ENCODE measurements at places on chromosomes 12 and 14. TPM values are rescaled to one million over a fixed set of nuclear protein-coding genes. Genes with fewer than 3 reads are reported as not detected.

Gene PPP4R4
- total RNA-seq: 1.9 TPM

Gene NOP9
- 33.9 TPM for total RNA-seq

Gene TM7SF3
- total RNA-seq: 49.6 TPM

Gene RNASE3
- total RNA-seq: not detected

Gene IL26
- total RNA-seq: not detected

Gene ATXN3
- total RNA-seq: 30.5 TPM

GRCh38 chr12:42360747-42361403 is 34.9 kb downstream of the PPHLN1 start:
- no peak overlapping the region for H3K4me3 ChIP-seq
- H3K27ac ChIP-seq: no peak overlapping the region
- no peak for DNase-seq
- H3K4me1 ChIP-seq: peaks cover 3% of the 10 kb centered on the region

- H3K27ac ChIP-seq: no peak overlapping the region
- H3K36me3 ChIP-seq: no peaks in the 10 kb centered on the region
- H3K4me3 ChIP-seq: no peak overlapping the region
- peaks cover 25% of the 10 kb centered on the region for H3K4me1 ChIP-seq
- H3K27me3 ChIP-seq: no peaks in the 10 kb centered on the region
These were observed 82.4 kb downstream of the SLC25A21 start for GRCh38 chr14:37090026-37090425.

GRCh38 chr14:32018391-32019092 is 58.6 kb upstream of the ARHGAP5 start:
- H3K27ac ChIP-seq: peak overlapping the region; percentile 89
- no peaks in the 10 kb centered on the region for H3K36me3 ChIP-seq
- H3K4me3 ChIP-seq: peak overlapping the region; percentile 46
- H3K27me3 ChIP-seq: no peaks in the 10 kb centered on the region
- peaks cover 38% of the 10 kb centered on the region for H3K4me1 ChIP-seq

DNA sequence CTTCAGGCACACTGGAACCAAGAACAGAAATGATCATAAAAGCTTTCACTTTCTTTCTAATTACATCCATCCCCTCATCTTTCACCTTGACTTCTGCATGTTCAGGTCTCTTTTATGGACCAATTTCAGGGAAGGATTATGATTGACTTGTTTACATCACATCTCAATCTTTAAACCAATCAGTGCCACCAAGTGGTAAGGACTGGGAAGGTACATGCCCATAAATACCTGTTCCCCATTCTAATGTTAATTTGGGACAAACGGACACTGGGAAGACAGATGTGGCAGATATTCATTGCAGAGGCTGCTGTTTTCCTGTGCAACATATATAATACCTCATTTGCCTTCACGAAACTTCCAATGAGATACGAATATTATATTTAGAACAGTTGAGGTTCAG is 978.1 kb downstream of the GALC start:
- no peaks in the 10 kb centered on the region for H3K4me1 ChIP-seq
- no peak for DNase-seq
- no peak overlapping the region for H3K4me3 ChIP-seq
- H3K27me3 ChIP-seq: no peaks in the 10 kb centered on the region
- no peak overlapping the region for H3K27ac ChIP-seq

- H3K4me3 ChIP-seq: no peak overlapping the region
- no peaks in the 10 kb centered on the region for H3K27me3 ChIP-seq
- H3K27ac ChIP-seq: no peak overlapping the region
- no peaks in the 10 kb centered on the region for H3K4me1 ChIP-seq
- no peak for DNase-seq
These were observed 14.4 kb upstream of the CCER1 start for GRCh38 chr12:90969346-90969745.

DNA sequence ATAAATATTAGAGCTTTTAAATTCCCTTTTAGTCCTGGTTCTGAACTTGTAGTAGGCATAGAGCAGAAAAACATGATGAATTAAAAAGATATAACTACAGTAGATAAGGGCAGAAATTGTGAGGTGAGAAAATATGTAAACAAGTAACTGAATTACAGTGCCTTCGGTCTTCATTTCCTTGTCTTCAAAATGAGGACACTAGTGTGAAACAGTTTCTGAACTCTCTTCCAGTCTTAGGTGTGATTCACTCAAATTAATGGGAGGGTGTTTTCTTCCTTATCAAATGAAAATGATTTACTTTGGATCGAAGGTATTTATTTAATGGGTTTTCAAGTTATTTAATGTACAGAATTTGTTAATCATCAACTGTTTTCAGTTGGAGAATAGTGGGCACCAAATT is 1.5 kb downstream of the FGD4 start:
- peak overlapping the region; percentile 87 for H3K27ac ChIP-seq
- H3K4me3 ChIP-seq: peak overlapping the region; percentile 99
- peaks cover 4% of the 10 kb centered on the region for H3K4me1 ChIP-seq
- no peak for DNase-seq
- peaks cover 29% of the 10 kb centered on the region for H3K27me3 ChIP-seq

DNA sequence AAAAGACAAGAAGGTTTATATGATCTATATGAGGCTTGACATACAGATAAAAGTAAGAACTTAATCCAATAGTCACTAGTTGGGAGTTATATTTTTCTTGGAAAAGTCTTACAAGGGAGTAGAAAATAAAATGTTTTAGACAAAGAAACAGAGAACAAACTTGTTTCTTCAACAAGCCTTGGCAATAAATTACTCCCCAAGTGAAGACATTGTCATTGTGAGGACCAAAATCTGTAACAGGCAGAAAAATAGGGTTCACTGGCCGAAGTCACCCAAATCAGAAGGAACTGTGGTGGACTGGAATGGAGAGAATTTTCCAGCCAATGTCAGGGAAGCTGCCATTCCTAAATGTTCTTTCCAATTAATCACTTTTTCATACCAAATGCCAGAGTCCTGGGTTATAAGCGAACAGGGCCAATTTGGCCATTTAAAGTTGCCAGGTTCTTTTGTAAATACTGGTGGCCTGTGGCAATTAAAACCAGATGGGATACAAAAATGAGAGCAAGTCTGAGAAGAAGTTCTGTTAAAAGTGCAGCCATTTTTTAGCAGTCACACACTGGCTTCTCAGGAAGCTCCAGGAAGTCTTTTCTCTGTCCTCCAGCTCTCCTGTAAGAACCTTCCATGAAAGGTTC is 117.3 kb upstream of the OVCH1 start:
- DNase-seq: no peak
- no peaks in the 10 kb centered on the region for H3K27me3 ChIP-seq
- H3K27ac ChIP-seq: no peak overlapping the region
- no peak overlapping the region for H3K4me3 ChIP-seq

DNA sequence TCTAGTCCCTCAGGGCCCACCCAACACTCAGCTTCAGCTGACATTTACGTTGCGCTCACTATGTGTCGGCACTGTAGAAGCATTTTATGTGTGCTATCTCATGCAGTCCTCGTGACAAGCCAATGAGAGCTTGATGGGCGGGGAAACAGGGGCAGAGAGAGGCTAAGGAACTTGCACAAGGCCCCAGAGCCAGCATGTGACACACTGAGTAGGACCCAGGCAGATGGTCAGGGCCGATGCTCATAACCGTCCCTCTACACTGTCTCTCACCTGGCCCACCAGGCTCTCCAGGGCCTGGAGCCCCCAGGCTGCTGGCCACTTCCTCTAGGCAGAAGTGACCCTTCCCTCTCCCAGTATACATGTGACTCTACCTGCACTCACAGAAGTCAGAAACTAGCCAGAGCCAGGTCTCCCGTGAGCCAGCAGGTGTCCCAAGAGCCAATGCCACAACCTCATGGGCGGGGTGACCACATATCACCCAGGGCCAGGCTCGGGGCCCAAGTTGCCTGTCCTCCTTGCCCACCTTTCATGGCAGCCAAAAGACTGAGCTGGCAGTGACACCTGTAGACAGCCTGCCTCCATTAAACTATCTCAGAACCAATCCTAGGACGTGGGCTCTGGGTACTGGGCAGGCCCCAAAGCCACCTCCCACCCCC is 38.3 kb downstream of the TTC7B start:
- H3K27me3 ChIP-seq: no peaks in the 10 kb centered on the region
- no peak overlapping the region for H3K27ac ChIP-seq
- no peaks in the 10 kb centered on the region for H3K4me1 ChIP-seq
- DNase-seq: no peak

GRCh38 chr12:75505706-75506312 is 5.6 kb downstream of the KRR1 start:
- H3K36me3 ChIP-seq: peaks cover 8% of the 10 kb centered on the region
- no peaks in the 10 kb centered on the region for H3K27me3 ChIP-seq
- H3K27ac ChIP-seq: no peak overlapping the region
- H3K4me1 ChIP-seq: peaks cover 15% of the 10 kb centered on the region

DNA sequence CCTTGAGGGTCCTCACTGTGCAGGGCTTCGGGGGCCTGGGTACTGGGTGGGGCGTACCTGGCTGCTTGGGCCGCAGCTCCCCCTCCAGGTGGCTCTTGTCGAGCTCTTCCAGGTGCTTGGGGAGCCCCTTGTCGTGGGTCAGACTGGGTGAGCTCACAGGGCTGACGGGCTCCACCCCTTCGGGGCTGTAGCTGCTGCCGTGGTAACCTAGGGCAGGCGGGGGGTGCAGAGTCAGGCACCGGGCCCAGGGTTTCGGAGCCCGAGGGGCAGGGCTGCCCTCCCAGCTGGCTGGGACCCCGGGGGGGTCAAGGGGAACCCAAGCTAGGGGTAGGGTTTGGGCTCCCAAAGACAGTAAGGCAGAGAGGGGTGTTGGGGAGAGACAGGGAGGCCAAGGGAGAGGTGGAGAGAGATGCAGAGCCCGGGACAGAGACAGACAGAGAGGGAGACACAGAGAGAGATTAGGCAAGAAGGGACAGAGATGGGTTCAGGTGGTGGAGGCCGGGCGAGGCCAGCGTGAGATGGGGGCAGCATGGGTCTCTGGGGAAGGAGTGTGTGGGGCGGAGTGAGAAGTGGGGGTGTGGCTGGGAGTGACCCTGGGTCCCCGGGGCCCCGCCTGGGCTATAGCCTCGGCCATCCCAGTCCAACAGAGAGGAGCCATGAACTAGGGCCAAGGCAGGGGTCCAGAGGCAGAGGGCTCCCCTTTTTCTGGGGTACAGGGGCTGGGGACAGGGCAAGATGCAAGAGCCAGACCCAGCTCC is 40.7 kb downstream of the RFLNA start:
- DNase-seq: no peak
- peaks cover 9% of the 10 kb centered on the region for H3K36me3 ChIP-seq
- H3K4me1 ChIP-seq: no peaks in the 10 kb centered on the region
- H3K27ac ChIP-seq: no peak overlapping the region
- no peak overlapping the region for H3K4me3 ChIP-seq
- H3K27me3 ChIP-seq: no peaks in the 10 kb centered on the region

DNA sequence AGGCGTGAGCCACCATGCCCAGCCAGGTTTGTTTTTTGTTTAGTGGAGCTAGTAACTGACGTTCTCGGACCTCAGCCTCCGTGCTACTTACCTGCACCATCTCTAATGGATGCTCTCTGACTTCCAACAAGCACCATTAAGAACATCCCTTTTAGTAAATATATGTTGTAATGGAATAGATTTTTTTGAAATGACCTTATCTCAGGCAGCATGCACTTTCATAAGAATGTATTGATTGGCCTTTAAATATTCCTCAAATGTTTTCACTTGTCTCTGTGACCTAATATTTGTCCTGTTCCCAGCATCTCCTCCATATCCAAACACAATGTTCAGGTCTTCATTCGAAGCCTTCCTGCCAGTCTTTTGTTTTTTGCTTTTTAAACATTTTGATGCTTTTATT is 51.7 kb downstream of the PLXNC1 start:
- no peak overlapping the region for H3K27ac ChIP-seq
- H3K36me3 ChIP-seq: no peaks in the 10 kb centered on the region
- peaks cover 6% of the 10 kb centered on the region for H3K4me1 ChIP-seq
- peaks cover 3% of the 10 kb centered on the region for H3K27me3 ChIP-seq
- no peak for DNase-seq

Measured in type B pancreatic cell (in vitro differentiated cells).